MG63 (cell line): ENCODE measurements at places on chromosomes 13 and 19.

- peak; percentile 99 for DNase-seq
Observed at GRCh38 chr19:18373892-18374629, 11.9 kb upstream of the GDF15 start.

DNA sequence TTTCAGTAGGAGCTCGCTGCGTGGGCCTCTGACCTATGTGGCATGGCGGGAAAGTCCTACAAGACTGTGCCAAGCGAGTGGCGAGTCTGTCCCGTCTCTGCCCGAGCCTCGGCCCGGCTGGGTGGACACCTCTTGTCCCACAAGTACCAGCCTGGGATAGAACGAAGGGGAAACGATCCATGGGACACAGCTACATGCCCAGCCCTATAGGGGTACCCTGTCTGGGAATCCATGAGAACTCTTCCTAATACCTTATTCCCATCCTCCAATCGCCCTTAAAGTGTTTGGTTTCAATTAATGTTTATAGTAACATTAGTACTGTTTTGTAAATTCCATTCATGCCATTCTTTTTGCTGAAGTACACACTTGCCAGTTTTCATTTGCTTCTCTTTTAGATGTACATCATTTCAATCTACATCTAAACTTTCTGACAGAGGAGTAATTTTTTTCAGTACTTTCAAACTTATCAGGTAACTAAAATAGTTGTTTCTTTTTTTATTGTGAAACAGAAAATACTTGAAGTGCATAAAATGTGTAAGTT is 667 bp upstream of the ZNF790 start:
- no peak for DNase-seq

GRCh38 chr19:6138066-6138465 is 2.6 kb downstream of the ACSBG2 start:
- DNase-seq, result no peak

GRCh38 chr19:18975869-18976268 is 34.9 kb upstream of the HOMER3 start:
- no peak for DNase-seq

DNA sequence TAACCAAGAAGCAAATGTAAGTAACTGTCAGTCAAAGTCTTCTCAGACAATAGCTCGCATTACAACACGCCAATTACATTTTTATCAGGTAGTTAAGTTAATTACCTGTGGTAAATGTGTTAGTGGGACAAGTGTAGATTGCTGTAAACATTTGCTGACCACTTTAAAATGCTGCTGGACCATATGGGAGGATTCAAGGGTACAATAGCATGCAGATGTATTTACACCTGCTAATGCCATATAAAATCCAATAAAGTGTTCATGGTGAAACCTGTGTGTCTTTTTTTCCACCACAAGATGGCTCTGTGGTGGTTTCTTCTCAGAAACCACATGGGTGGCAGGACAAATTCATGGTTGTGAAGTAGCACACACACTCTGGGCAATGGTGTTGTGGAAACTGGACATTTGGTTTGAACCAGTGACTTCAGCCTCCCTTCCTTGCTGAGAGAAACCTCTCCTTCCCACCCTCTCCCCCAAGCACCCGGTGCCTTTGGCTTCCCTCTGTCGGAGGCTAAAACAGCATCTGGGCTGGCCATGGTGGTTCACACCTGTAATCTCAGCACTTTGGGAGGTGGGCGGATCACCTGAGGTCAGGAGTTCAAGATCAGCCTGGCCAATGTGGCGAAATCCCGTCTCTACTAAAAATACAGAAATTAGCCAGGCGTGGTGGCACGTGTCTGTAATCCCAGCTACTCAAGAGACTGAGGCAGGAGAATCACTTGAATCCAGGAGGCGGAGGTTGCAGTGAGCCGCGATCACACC is 18.1 kb upstream of the GTF3A start:
- DNase-seq, result no peak

GRCh38 chr13:98677398-98677797 is 75.1 kb downstream of the SLC15A1 start:
- DNase-seq, result peak; percentile 82

GRCh38 chr13:106599875-106600797 is 32.2 kb upstream of the ARGLU1 start:
- no peak for DNase-seq

- DNase-seq, result no peak
Observed at GRCh38 chr13:46182491-46182877, 507 bp upstream of the LCP1 start.

DNA sequence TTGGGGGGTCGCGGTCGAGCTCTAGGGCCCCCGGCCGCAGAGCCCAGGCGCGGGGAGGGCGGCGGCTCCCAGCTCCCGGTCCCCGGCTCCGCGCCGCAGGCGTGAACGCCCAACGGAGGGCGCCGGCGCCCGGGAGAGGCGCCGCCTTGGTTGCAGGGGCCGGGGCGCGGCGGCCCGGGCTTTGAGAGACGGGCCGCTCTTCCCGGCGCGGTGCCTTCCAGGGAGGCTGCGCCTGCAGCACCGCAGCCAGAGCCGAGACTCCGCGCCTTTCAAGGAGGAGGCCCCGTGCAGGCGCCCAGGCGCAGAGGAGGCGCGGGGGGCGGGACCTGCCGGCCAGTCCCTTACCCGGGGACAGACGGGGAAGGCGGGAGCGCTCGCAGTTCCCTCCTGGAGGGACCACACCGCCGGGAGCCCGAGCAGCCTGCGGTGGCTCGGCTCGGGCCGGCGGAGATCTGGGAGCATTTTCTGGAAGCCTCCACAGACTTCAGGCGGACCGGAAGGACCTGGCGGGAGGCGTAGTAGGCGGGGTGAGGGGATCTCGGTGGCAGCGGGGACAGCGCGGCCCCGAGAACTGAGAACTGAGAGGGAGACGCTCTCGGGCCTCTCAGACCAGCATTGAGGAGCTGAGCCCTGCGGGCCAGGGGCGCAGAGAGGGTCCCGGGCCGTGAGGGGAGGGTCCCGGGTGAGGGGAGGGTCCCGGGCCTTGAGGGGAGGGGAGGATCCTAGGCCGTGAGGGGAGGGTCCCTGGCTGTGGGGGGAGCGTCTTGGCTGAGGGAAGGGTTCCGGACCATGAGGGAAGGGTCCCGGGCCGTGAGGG is 25.5 kb upstream of the MCF2L start:
- DNase-seq, result peak; percentile 41

DNA sequence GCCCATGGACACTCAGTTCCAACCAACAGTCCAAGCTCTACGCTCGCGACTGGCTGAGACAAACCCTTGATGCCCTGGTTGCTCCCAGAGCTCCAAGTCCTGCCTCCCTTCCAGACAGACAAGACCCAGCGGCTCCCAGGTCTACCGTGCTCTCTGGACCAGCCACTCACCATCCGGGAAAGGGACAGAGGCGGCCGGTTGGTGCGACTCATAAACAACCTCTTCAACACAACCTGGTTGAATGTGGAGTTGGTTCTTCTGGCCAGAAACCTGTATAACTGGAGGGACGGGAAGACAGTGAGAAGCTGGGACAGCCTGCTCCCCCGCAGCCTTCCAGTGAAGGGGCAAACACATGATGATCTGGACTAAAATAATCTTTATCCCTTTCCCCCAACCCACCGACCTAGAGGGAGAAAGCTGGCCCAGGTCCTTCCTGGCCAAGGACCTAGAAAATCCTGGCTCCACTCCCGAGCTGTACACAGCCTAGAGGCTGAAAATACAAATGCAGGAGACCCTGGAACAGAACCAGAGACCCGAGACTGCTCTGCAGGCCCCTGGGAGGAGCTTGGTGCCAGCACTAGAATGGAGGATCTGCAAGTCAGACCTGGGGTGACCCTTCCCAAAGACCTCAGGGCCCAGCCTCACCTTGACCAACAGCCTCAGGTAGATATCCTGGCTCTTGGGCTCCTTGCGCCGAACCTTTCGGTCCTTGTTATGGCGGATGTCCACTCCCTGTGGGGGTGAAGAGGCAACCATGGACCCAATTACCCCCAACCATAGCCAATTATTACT is 1.6 kb downstream of the RPL18 start:
- peak; percentile 43 for DNase-seq

DNA sequence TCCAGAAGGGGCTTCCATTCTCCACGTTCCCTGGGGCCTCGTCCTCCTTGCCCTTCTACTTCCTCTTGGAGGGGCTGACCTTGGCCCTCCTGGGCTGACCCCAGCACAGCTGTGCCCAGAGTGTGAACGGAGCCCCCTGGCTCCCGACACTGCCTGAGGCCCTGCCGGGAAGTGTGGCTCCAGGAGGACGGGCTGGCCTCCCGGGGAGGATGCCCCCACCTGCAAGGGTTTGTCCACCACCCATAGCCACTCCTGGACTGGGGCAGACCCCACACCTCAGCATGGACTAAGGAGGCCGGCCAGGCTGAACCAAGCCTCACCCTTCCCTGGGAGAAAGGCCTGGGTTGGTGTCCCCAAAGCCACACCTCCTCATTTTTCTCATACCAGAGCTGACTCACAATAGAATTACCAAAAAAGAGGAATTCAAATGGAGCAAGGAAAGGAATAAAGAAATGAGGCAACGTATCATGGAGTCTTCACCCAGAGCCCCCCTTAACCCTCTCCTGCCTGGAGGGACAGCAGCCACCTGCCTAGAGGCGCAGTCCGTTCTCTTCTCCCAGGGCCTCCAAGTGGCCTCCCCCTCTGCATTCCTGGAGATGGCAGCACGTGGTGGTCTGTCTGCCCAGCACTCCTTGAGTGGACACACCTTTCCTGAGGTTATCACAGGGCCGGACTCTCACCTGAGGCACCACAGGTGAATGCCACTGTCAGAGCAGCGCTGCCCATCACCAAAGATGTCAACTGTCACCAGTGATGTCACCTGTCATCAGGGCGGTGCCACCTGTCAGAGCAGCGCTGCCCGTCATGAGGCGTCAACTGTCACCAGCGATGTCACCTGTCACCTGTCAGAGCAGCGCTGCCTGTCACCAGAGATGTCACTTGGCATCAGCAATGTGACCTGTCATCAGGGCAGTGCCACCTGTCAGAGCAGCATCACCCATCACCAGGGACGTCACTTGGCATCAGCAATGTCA is 3.1 kb upstream of the C13orf46 start:
- DNase-seq, result peak; percentile 48

GRCh38 chr19:17658666-17659065 is 29.5 kb downstream of the UNC13A start:
- DNase-seq, result no peak

GRCh38 chr19:7769171-7769570 is 6.1 kb downstream of the CLEC4M start:
- DNase-seq, result no peak

DNA sequence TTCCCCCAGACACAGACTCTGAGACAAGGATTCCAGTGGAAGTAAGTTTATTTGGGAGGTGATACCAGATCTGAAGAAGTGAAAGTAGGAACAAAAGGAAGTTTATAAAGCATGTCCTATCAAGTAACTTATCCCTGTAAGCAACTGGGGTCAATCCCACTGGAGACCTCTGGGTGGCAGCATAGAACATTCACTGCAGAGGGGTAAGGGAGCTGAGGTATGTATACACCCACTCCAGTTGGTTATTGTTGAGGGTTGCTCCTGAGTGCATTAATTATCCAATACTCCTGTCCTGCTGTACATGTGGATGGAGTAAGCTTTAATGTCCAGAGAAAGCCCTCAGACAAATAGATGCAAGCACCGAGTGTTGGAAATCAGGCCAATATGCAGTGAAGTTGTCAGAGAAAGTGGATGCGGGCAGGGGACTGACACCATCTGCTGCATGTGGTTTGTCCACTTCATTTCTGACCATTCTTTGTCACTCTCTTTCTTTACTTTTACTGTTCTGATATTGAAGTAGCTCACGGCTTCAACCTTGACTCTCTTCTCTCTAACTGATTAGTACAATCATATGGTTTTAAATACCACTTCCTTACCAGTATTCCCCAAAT is 46.7 kb downstream of the NOTCH3 start:
- peak; percentile 41 for DNase-seq

- DNase-seq, result no peak
Observed at GRCh38 chr13:85685436-85685835, 113.8 kb downstream of the SLITRK6 start.

GRCh38 chr13:77745784-77746183 is 48.3 kb downstream of the SLAIN1 start:
- no peak for DNase-seq

DNA sequence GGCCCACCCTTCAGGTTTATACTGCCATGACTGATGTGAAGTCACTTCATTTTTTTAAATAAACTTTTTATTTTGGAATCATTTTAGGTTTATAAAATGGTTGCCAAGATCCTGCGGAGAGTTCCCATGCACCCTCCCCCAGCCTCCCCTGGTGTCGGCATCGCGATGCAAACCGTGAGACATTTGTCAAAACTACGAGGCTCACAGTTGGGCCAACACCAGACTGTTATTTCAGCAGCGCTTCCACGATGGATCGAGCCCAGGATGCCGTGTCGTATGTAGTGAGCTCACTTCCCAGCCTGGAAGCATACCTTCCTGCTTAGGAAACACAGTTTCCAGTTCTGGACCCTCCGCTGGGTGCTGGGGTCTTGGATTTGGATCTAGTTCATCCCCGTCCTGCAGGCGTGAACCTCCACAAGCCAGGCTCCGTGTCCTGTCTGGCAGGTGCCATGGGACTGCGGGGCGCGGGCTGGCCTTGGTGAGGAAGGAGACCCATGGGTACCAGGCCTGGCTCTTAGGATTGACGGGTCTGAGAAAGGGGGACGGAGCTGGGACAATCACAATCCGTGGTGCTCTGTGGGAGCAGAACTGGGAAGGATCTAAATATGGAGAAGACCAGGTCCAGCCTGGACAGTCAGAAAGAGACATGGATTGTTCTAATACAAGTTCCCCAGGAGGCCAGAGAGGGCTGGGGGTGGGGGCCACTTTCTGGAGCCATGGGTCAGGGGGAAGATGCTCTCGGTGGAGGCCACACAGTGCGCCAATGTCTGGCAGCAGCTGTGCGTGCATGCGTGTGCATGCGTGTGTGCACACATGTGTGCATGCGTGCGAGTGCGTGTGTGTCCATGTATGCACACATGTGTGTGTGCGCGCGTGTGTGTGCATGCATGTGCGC is 2.4 kb upstream of the SBK2 start:
- DNase-seq, result no peak

GRCh38 chr19:52211926-52212571 is 22.2 kb downstream of the PPP2R1A start:
- DNase-seq, result no peak
